ENCODE measurements at places on chromosomes 3 and 15.

DNA sequence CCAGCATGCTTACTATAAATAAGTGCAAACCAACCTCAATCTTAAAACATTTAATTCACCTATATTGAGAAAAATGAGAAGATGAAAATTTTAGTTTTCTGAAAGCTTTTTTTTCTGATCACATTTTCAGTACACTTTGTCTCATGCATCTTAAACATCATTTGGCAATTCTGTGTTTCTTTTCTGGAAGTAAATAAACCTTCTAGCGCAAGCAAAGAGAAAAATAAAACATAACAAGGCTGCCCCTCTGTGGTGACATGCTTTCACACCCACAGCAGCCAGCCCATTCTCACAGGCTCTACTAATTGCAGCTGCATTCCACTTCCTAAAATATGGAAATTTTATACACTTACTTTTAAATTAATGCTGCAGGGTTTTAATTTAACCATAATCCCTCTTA lies 90.1 kb downstream of the NEK10 start:
- DNase-seq = no peak

DNA sequence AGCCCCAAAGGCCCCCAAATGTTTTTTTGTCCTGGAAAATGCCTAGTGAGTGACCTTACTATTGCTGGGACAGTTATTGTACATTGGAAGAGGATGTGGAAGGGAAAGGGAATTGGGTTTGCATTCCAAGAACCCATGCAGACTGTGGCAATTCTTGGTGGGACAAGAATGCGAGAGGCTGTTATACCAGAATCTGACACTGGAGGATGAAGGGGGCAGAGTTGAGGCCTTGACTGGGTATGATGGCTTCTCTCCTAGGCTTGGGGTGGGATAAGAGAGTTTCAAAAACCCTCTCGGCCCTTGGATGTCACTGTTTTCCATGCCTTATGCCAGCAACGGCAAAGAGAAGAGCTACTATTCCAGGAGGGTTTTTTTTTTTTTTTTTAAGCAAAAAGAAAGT lies 25.3 kb downstream of the IL16 start:
- DNase-seq = no peak

GRCh38 chr15:93523481-93523880 lies 434.5 kb upstream of the RGMA start:
- DNase-seq = no peak

- DNase-seq = no peak
Measured at GRCh38 chr3:102036017-102036416, 186.7 kb downstream of the NFKBIZ start.

Data from naive thymus-derived CD8-positive, alpha-beta T cell (primary cell).